ENCODE measurements at places on chromosomes 13 and 19. TPM values are rescaled to one million over a fixed set of nuclear protein-coding genes. Genes with fewer than 3 reads are reported as not detected.

DNA sequence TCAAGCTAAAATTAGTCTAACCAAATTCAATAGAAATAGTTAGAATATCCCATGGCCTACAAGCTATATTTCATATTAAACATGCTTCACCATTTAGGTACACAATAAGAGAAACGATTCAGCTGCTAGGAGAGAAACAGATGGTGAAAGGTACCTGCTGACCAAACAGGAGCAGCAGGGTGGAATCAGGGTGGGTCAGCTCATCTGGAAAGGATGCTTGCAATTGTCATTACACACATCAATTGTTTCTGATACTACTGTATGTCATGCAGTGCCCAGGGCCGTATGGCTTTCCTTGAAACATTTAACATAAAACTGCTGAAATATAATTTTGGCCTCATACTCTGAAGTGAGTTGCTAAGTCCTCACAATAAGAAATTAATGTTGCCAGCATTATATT is 776.0 kb downstream of the DACH1 start:
- no peaks in the 10 kb centered on the region for H3K27me3 ChIP-seq
- no peaks in the 10 kb centered on the region for H3K4me1 ChIP-seq
- no peak overlapping the region for H3K27ac ChIP-seq
- no peak overlapping the region for H3K4me3 ChIP-seq

DNA sequence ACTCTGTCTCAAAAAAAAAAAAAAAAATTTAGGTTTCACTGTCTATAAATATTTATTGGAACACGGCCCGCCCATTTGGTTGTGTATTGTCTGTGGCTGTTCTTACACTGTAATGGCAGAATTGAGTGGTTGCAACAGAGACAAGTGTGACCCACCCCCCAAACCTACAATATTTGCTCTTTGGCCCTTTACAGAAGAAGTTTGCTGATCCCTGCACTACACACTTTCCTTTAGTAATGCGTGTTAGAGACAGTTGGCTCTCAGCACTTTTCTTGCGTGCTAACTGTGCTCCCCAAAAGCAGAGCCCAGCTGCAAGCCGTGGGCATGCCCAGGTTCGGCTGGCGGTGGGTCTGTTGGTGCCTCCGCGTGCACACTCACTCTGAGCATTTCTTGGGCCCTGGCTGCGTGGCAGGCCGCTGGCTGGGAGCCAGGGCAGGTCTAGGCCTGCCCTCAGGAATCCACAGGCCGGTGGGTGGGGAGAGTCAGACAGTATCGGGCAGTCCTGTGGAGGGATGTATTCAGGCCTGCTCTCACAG is 72.6 kb downstream of the SIPA1L3 start:
- H3K36me3 ChIP-seq: no peaks in the 10 kb centered on the region
- no peaks in the 10 kb centered on the region for H3K27me3 ChIP-seq
- H3K4me3 ChIP-seq: no peak overlapping the region
- peaks cover 32% of the 10 kb centered on the region for H3K4me1 ChIP-seq
- no peak overlapping the region for H3K27ac ChIP-seq

GRCh38 chr13:63693696-63694095 is 2278.0 kb upstream of the PCDH20 start:
- DNase-seq: no peak
- no peak overlapping the region for H3K27ac ChIP-seq
- no peaks in the 10 kb centered on the region for H3K4me1 ChIP-seq
- no peak overlapping the region for H3K4me3 ChIP-seq

GRCh38 chr13:67235265-67235664 is 5.1 kb upstream of the PCDH9 start:
- no peak overlapping the region for H3K4me3 ChIP-seq
- no peaks in the 10 kb centered on the region for H3K27me3 ChIP-seq
- no peak for DNase-seq
- peaks cover 11% of the 10 kb centered on the region for H3K4me1 ChIP-seq
- no peaks in the 10 kb centered on the region for H3K36me3 ChIP-seq

DNA sequence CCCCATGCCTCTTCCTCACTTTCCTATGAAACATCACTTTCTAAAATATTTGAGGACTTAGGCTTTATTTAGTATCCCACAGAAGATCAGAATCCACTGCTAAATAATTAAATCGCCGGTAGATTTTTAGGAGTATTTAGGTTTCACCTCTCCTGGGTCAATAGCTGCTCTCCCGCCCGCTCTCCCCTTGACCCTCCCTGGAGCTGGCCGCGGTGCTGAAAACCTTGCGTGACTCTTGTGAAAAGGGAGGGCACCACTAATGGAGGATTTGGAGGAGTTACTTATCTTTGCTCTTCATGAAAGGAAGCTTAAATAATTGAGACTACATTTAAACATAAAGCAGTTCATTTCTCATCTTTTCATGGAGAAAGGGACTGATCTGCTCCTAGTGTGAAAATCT is 14.1 kb downstream of the POU4F1 start:
- H3K4me1 ChIP-seq: peaks cover 3% of the 10 kb centered on the region
- no peak overlapping the region for H3K27ac ChIP-seq

DNA sequence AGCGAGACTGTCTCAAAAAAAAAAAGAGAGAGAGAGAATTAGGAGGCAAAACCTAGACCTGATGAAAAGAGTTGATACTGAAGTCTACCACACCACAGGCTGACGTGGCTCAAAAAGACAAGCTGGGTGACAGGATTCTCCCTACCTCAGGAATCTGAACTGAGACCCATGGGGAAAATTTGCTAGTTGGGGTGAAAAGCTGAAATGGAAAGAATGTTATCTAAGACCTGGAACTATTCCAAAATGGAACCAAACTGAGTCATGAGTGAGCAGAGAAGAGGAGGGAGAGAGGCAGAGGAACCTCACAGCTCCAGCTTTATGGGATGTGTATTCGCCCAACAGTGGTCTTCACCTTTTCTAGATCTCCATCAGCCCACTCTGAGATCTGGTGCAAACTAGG is 11.7 kb downstream of the SMG9 start:
- H3K4me3 ChIP-seq: no peak overlapping the region
- no peak overlapping the region for H3K27ac ChIP-seq
- H3K4me1 ChIP-seq: no peaks in the 10 kb centered on the region
- H3K27me3 ChIP-seq: no peaks in the 10 kb centered on the region

KASH5 gene
- 0.59 TPM for total RNA-seq

DNA sequence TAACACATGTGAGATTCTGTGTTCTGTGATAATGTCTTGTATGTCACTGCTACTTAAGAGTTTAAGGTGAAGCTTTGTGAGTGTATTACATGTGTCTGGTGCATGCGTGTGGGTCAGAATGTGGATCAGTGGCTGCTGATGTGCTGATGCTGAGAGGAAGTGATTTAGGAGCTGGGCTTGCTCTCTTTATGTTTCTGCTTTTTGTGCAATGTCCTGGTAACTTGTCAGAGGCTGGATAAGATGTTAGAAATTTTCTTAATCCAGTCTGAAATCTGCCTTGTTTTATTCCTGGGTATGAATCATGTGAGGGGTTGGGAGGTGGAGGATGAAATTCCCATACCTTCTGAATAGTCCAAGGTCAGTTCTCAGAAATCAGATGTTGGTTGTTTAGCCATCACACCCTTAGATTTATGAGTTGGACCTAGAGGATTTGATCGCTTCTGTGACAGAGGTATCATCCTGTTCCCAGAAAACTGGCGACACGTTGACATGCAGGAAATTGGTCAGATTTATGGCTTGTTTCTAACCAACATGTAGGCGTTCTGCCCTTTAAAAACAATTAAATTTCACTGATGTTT is 24.5 kb upstream of the CXCL17 start:
- no peaks in the 10 kb centered on the region for H3K27me3 ChIP-seq
- peaks cover 12% of the 10 kb centered on the region for H3K4me1 ChIP-seq
- H3K27ac ChIP-seq: no peak overlapping the region
- H3K36me3 ChIP-seq: no peaks in the 10 kb centered on the region
- DNase-seq: no peak

IGFL1 gene
- total RNA-seq: not detected

DNA sequence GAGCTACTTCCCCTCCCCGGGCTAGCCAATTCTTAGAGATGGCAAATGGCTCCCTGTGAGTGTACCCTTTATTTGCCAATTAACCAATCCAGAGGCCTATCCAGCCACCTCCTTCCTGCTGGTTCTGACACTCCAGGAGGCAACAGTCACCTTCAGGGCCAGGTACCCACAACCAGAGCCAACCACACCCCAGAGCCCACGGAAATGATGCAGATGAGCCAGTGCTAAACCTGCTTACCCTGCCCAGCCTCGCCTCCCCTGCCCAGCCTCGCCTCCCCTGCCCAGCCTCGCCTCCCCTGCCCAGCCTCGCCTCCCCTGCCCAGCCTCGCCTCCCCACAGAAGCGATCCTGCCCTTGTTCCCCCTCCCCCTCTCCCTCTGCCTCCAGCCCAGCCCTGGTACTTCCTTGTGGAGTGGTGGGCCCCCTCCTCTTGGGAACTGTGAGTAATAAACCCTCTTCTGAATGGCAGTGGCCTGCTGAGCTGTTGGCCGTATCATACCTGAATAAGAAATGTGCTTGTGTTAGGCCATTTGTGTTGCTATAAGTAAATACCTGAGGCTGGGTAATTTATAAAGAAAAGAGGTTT is 173.8 kb upstream of the RNF113B start:
- no peaks in the 10 kb centered on the region for H3K27me3 ChIP-seq
- H3K27ac ChIP-seq: no peak overlapping the region
- H3K4me1 ChIP-seq: no peaks in the 10 kb centered on the region
- H3K4me3 ChIP-seq: no peak overlapping the region
- no peaks in the 10 kb centered on the region for H3K36me3 ChIP-seq

SYCN gene
- total RNA-seq: not detected
